AG04449 (cell line): ENCODE measurements at places on chromosomes 11 and 22.

GRCh38 chr22:35727436-35727835, 9.8 kb downstream of the APOL5 start:
- DNase-seq = no peak

DNA sequence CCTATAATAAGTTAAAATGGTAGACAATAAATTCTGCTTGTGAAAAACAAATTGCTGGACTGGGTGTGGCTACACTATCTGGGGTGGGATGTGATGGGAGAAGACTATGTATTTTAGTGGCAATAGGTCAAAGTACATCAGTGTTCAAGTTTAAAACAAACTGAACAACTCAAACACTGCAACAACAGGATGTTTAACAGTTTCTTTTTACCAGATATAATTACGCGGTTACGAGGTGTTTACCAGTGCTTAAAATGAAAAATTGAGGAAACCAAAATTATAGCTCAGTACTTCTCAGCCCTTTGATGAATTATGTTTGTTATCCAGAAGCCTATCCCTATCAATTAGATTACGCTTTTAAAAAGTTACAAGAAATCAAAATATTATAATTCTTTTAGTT, 3.2 kb downstream of the PRDM10 start:
- DNase-seq = no peak

DNA sequence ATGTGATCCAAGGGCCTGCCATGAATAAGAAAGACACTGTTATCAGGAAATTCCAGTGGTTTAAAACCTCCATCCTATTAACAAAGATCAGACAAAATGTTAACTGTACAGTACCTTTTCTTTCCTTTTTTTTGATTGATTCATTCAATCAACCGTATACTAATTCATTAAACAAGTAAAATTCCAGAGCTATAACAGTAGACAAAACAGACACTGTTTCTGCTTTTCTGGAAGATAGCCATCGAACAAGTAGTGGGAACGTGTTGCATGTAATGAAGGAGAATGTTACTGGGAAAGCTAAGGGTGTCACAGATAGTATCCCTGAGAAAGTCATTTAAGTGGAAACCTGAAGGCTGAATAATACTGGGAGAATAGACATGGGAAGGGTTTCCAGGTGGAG, 73.7 kb upstream of the ALKBH3 start:
- no peak for DNase-seq

- no peak for DNase-seq
These were observed 65.1 kb upstream of the CARD18 start for GRCh38 chr11:105204636-105205035.

DNA sequence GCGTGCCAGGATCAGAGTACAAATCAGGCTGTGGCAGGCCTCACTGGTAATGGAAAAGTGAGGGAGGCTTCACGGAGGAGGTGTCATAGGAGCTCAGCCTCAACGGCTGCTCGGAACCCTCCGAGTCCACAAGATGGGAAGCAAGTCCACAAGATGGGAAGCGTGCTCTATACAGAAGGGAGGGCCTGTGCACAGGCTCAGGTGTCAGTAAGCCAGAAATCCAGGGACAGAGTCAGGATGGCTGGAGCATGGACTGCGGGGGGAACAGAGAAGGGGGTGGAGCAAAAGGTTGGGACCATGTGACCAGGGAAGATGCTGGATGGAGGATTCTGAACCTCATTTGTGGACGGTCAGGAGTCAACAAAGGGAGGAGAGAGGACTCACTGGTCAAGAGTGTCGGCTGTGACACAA, 3.4 kb upstream of the DPP3 start:
- no peak for DNase-seq

GRCh38 chr11:40514124-40514523, 945.3 kb downstream of the LRRC4C start:
- no peak for DNase-seq

DNA sequence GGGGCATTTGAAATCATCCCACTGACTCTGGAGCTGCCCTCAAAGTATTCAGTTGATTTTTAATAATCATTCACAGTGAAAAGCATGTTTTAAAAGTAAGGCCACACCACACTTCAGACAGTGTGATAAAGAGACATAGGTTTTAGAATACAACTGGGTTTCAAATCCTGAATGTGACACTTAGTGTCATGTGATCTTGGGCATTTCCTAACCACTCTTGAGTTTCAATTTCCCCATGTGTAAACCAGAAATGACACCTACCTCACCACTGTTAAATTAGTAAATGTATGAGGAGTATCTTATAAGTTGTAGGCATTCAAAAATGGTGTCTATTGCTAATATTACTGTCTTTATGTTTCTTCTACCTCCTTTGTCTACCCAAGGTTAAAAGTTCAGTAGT, 5.4 kb downstream of the TMEM123 start:
- DNase-seq = no peak

DNA sequence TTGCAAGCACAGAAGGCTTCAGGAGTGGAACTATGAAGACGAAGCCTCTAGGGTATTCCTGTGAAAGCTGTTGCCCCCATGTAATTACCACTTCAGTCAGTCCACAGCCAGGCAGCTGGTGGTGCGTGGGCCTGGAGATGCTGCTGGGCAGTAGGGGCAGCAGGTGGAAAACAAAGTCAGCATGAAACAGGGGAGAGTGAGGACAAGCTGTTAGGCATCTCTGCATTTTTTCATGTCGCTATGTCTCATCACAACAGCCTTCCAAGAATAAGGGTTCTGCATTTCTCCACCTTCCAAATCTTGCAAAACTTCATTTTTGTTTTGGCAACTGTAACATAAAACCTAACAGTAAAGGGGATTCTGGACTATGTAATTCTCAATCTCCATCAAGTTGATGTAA, 757.5 kb downstream of the NELL1 start:
- DNase-seq = no peak

DNA sequence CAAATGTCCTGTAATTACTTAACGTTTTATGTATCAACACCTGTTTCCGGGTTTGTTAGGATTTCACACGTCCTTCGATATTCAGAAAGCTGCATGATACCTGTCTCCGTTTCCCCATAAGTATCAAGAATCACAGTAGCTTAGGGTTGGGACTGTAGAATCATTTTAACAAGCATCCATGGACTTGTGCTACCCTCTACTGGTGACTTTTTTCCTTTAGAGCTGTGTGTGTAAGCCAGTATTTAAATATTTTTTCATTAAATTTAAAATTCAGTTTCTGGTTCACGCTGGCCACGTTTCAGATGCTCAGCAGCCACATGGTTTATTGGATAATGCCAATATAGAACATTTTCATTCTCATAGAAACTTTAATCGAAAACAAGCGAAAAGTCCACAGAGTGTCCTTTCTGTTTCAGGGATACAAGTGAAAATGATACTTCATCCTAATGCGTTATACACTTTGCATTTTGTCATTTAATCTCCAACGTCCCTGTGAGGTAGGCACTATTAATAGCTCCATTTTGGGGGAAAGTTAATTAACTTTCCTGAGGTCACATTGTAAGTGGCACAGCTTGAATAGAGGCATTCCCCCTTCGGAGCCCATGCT, 61.5 kb upstream of the SLC25A18 start:
- DNase-seq = peak; percentile 19

- DNase-seq = no peak
These were observed 92.2 kb upstream of the SORL1-AS1 start for GRCh38 chr11:121544956-121545355.

- DNase-seq = no peak
These were observed 9.3 kb upstream of the PAX6 start for GRCh38 chr11:31820438-31820818.

- no peak for DNase-seq
These were observed 6.1 kb downstream of the FXYD6 start for GRCh38 chr11:117870103-117870952.

- DNase-seq = no peak
These were observed 1.6 kb upstream of the THOC5 start for GRCh38 chr22:29555065-29555644.

DNA sequence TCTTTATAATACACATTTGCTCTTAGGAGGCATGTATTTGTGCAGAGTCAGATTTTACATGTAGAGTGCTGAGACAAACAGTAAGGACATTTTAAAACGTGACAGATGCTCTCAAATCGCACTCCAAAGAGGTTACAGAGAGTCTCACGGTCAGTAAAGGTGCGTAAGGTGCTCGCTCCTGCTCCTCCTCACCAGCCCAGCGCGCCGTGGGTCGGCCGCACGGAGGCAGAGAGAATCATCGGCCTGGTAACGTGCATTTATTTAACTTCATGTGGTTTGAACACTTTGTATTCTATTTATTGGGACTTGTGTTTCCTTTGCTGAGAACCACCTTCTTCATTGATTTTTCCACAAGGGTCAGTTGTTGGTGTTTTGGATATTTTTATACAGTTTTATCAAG, 900.1 kb downstream of the BRD1 start:
- DNase-seq = no peak

DNA sequence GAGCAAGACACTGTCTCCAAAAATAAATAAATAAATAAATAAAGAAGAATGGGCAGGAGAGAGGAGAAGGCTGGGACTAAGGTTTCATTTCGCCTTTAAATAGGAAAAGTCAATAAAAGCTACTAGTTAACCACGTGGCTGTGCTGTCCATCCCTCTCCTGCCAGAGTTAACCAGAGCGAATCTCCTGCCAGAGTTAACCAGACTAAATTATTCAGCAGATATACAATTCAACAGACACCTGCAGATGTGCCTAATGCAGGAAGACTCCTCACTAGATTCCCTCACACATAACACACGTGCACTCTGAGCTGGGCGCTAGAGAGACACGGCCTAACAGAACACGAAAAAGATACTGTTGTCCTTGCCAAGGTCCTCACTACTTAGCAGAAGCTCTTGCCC, 156.1 kb downstream of the IGLL1 start:
- no peak for DNase-seq

- no peak for DNase-seq
These were observed 11.4 kb upstream of the PITPNB start for GRCh38 chr22:27930331-27931060.

DNA sequence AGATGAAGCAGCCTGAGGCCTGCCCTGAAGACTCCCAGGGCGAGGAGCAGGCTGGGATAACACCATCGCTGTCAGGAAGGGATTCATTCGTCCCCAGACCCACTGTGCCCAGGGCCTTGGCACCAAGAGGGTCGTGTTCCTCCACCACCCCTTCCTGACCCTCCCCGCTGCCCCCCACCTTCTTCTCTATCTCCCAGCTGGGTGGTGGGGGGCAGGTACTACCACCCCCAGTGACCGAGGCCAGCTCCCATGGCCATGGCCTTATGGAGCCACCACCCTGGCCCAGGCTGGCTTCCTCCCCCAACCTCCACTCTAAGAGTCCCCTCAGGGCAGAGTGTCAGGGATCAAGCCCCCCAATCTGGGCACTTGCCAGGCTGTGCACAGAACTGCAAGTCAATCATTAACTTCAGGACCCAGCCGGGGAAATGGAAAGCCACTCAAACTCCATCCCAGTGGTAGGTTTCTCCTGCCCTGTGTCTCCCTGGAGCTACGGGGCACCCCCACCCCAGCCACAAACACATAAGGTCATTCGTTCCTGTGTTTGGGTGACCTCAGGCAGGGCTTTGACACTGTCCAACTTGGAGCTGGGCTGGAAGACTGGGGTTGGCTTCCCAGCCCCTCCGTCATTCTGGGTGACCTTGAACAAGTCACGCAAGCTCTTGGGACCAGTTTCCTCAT, 33.3 kb upstream of the WNT11 start:
- no peak for DNase-seq

DNA sequence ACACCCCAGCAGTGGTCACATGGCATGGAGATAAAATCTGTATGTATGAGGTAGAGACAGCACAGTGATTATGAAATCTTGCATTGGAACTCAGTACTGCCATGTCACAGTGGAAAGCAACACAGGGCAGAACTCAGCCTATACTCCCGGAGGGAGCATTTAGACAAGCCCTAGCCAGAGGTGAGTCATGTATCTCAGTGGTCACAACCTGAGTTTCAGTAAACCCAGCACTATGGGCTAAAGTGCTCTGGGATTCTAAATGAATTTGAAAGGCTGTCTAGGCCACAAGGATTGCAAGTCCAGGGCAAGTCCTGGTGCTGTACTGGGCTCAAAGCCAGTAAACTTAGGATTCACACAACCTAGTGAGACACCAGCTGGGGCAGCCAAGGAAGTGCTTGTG, 1717.1 kb upstream of the RAG2 start:
- DNase-seq = no peak

GRCh38 chr11:108199446-108200321, 22.8 kb downstream of the NPAT start:
- peak; percentile 29 for DNase-seq

GRCh38 chr11:78040691-78041379, 17.8 kb upstream of the KCTD14 start:
- DNase-seq = no peak

GRCh38 chr11:12232817-12233601, 122.6 kb downstream of the MICAL2 start:
- peak; percentile 64 for DNase-seq

- DNase-seq = no peak
These were observed 18.7 kb downstream of the CACNG2 start for GRCh38 chr22:36684841-36685240.

GRCh38 chr22:40235308-40235707, 57.6 kb downstream of the TNRC6B start:
- no peak for DNase-seq

GRCh38 chr11:74485868-74486267, 7.7 kb downstream of the LIPT2 start:
- DNase-seq = no peak

DNA sequence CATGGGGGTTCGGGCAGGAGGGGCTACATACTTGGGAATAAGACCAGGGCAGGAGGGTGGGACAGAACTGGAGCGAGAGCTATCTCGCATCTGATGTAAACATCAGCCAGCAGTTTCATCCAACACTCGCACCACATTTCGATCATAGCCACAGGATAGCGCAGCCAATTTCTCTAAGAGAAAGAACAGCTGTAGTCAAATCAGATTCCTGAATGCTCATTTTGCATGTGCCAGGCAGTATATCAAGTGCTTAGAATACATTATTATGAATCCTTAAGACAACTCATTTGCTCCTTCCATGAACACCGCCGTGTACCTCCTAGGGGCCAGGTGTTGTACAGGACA, 14.5 kb downstream of the DGCR2 start:
- DNase-seq = no peak

- DNase-seq = no peak
These were observed 48.1 kb upstream of the SPATA19 start for GRCh38 chr11:133893381-133893780.

DNA sequence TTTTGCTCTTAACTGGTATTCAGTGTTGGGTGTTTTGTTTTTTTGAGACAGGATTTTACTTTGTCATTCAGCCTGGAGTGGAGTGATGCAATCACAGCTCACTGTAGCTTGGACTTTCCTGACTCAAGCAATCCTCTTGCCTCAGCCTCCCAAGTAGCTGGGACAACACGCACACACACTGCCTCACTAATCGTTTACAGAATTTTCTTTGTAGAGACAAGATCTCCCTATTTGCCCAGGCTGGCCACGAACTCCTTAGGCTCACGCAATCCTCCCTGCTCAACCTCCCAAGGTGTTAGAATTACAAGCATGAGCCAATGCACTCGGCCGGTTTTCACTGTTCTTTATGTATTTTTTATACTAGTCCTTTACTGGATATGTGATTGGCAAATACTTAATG, 51.0 kb upstream of the IGLL5 start:
- no peak for DNase-seq

- no peak for DNase-seq
These were observed 10.0 kb upstream of the CCDC83 start for GRCh38 chr11:85845124-85845631.
